SJCRH30 (cell line): ENCODE measurements at places on chromosomes 12 and 14. TPM values are rescaled to one million over a fixed set of nuclear protein-coding genes. Genes with fewer than 3 reads are reported as not detected.

The CELA1 gene
- total RNA-seq = not detected in 2 replicates

The SH2B3 gene
- total RNA-seq = 11.1 and 13.2 TPM in 2 replicates

The A2M gene
- total RNA-seq = 0.33 and 0.87 TPM in 2 replicates

The TRAFD1 gene
- total RNA-seq = 23.0 and 23.5 TPM in 2 replicates

The GALNT4 gene
- total RNA-seq = 4.5 and 4.7 TPM in 2 replicates

The KCNC2 gene
- not detected in 2 replicates for total RNA-seq

The POMT2 gene
- 27.0 and 30.2 TPM in 2 replicates for total RNA-seq

The SDS gene
- not detected in 2 replicates for total RNA-seq

The RD3L gene
- total RNA-seq = not detected in 2 replicates

The RGS6 gene
- total RNA-seq = not detected in 2 replicates

The ZDHHC22 gene
- total RNA-seq = 12.1 and 13.4 TPM in 2 replicates

The PPP1R36 gene
- 0.24 and 0.56 TPM in 2 replicates for total RNA-seq

The TMEM233 gene
- total RNA-seq = 5.6 and 6.5 TPM in 2 replicates

The PTPN6 gene
- 0.18 and 0.38 TPM in 2 replicates for total RNA-seq

The KLRD1 gene
- total RNA-seq = 0.08 and 0.32 TPM in 2 replicates

The PAH gene
- not detected in 2 replicates for total RNA-seq

The LRRK2 gene
- 0.04 TPM in 1 of 2 replicates, not detected in the other for total RNA-seq

The GLS2 gene
- not detected in 2 replicates for total RNA-seq

The CGRRF1 gene
- 10.4 and 12.7 TPM in 2 replicates for total RNA-seq

The RIMBP2 gene
- total RNA-seq = not detected in 2 replicates

The HIF1A gene
- total RNA-seq = 150 and 163 TPM in 2 replicates
